ENCODE measurements at places on chromosomes 4 and X.
A peak's percentile ranks its signal among the peaks of the same experiment; 100 is the strongest.

- DNase-seq = peak; percentile 89
Measured at GRCh38 chr4:126916626-126917140, 716.1 kb upstream of the INTU start.

GRCh38 chr4:81664079-81664478 is 192.4 kb upstream of the RASGEF1B start:
- DNase-seq = no peak

DNA sequence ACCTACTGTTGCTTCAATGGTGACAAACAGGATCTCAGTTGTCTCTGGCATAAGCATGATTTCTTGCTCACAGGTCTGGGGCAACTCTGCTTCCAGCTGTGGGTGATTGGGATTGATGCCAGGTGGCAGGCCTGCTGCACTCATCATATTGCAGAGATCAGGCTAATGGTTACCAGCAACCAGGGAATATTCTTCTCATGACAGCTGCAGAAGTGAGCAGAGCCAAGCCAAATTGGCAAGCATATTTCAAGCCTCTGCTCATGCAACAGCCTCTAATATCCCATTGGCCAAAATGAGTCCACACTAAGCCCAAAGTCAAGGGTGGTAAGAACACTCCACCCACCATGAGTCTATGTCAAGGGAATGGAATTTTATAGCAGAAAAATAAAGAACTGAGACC is 26.7 kb upstream of the TBC1D19 start:
- peak; percentile 97 for DNase-seq

- DNase-seq = peak; percentile 7
Measured at GRCh38 chrX:141278306-141278705, 36.0 kb upstream of the SPANXC start.

- DNase-seq = peak; percentile 77
Measured at GRCh38 chrX:21940356-21940829, at the start of gene SMS. Gene SMS, plus strand, starts transcription at chrX:21940709. Its CDS starts 116 bp downstream, at chrX:21940825.

DNA sequence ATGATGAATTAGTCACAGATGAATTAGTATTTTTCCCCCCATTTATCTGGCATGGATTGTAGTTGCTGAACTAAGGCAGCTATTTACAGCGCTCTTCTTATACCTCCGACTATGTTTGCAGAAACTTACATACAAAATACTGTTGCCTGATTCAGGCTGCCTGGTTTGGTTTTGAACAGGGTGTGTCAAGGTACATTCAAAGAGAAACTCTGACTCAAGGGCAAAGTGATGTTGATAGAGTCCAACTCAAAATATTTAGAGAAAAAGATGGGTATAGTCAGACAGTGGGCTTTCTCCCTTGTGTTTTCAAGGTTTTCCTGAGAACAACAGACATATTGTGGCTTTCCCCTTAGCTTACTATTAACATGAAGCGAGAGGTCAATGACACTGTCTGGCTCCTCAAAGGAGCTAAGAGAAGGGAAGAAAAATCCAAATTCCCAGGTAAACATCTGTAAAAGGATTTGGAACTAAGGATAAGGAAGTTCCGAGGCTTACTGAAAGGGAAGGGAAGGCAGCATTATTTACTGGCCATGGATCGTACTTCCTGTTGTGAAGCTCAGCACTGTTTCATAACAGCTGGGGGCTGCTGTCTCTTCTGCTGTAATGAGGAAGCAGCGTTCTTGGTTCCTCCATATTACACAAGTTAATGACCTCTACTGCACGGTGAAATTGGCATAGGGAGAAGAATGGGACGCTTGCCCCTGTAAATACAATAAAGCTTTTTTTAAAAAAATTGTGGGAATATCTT is 30.9 kb downstream of the FAM9C start:
- DNase-seq = no peak

DNA sequence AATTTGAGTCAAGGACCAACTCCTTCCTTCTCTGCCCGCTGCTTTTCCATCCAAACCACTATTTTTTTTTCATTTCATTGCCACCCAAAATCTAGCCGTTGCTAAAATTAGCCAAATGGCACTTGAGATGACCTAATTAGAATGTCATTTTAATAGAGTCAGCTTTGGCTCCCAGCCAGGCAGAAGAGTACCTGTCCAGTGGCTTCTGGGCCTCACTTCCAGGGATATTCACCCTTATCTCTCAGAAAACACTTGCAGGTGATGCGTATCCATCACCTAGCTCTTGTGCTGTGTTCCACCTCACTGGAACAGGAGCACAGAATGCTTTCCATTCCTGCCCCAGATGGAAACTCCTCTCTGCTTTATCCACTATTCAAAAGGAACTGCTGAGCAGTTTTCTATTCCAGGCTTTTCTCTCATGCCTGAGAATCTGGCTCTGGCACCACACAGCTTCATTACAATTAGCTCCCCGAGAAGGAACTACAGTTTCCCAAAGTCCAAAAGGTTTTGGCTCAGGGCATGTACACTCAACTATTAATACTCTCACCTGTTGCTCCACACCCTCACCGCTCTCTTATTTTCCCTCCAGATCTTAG is 18.5 kb downstream of the MAGEA9B start:
- DNase-seq = no peak

GRCh38 chr4:181431006-181431405 is 812.2 kb upstream of the TENM3 start:
- DNase-seq = no peak

DNA sequence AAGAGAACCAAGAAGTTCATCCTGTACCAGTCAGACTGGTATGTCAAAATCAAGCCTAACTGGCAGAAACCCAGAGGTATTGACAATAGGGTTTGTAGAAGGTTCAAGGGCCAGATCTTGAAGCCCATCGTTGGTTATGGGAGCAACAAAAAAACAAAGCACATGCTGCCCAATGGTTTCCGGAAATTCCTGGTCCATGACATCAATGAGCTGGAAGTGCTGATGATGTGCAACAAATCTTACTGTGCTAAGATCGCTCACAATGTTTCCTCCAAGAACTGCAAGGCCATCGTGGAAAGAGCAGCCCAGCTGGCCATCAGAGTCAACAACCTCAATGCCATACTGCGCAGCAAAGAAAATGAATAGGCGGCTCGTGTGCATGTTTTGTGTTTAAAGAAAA is 172.7 kb upstream of the MED14 start:
- peak; percentile 32 for DNase-seq

DNA sequence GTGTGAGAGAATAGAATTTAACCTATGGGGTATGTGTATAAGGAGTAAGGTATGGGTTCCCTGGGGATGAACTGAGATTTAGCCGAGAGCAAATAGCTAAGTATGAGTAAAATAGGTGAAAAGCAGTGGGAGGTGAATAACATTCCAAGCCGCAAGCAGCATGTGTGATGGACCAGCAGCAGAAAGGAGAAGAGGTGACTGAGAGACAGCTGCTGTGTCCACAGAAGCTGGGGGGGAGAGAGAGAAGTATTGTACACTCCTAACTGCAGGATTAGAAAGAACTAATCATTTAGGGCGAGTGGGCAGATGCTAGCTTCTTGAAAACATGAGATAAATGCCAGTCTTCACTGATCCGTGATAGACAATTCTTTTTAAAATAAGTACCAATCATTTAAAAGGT is 296.0 kb downstream of the KLHL4 start:
- no peak for DNase-seq

GRCh38 chr4:8644966-8645752 is 52.6 kb downstream of the CPZ start:
- no peak for DNase-seq

- DNase-seq = no peak
Measured at GRCh38 chrX:1521459-1521956, 15.5 kb downstream of the P2RY8 start.

GRCh38 chr4:145909281-145909715 is 29.3 kb downstream of the ZNF827 start:
- DNase-seq = no peak

- DNase-seq = no peak
Measured at GRCh38 chr4:73711989-73712388, 28.4 kb upstream of the CXCL8 start.

DNA sequence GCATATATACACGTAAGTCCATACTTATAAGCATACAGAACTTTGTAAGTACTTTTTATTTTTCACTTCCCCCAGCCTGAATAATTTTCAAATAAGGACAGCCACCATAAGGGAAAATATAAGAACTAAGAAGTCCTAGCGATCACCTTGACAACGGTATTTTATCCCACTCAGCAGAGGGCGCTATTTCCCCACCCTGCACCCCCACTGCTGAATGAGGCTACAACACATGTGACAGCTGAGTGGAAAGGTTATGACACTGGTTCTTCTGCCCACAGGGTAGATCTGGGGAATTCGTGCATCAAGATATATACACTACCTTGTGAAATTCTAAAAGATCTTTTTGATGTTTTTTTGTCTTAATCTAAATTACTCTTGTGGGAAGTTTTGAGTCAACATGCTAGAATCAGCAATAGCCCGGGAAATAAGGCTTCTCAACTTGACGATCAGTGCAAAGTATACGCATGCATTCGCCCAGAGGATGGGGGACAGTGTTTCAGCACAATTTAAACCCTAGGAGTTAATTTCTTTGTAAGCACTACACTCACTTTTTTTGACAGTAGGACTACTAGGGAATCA is 151.5 kb downstream of the CORIN start:
- DNase-seq = peak; percentile 32

GRCh38 chr4:121050300-121050699 is 22.0 kb downstream of the NDNF start:
- DNase-seq = peak; percentile 32

DNA sequence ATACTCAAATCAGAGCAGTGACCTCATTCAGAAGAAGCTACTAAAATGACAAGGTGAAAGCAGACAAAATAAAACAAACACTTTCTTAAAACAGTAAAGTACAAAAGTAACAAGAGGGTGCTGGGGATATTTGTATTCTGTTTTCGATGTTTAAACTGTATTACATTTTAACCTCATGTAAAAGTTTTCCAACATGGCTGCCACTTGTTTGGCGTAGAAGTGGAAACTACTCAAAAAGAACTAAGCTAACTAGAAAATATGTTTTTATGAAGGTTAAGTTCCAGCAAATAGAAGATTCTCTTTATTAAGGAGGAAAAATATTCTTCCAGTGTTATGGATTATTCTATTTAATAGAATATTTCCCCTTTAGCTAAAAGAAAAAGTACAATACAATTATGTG is 155.0 kb downstream of the FBXW7 start:
- DNase-seq = no peak

- peak; percentile 71 for DNase-seq
Measured at GRCh38 chr4:99998062-99998867, 48.2 kb upstream of the H2AZ1 start.

DNA sequence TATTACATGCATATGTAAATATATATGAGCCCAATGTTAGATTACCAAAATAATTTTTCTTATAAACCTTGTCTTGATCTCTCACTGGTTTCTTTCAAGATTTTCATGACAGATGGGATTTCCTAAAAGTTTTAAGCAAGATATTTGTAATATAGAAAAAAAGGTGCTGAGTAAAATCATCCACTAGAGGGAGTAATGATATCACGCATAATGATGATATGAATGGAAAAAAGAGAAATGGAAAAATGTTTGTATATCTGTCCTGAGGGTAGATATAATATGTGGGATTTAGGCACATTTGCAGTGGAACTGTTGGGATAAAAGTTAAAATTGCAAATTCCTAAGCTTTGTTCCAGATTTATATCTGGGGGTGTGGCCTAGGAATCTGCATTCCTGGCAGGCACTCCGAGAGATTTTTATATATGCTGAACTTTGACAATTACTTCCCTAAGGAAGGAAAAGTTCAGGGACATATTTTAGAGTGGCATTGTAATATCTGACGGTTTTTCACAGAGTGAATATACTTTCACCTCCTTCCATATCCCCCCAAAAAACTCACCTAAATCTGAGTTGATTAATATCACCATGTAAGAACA is 60.5 kb downstream of the TMA16 start:
- DNase-seq = peak; percentile 43

Data from astrocyte of the spinal cord (primary cell).